Muscle of arm (tissue), 14 donors: ENCODE measurements at places on chromosomes 7 and 10.

DNA sequence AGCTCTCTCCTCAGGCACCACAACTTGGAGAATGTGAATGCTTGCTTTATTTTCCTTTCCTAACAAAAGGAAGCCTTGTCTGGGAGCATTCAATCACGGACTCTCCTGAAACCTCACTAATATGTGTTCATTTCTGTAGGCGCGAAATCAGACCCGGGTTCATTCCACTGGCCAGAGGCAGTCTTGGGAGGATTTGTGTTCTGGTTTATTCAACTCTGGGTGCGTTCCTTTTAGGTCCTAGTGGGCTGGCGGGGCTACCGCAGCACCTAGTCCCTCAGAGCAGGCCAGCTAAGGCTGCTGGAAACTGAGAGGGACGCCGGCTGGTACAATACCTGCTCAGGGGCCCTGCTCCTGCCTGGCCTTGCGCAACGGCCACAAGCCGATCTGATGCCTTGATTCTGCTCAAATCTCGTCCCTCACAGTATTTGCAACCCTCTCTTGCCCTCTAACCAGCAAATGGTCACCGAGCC is 7.5 kb downstream of the HOXA4 start:
- DNase-seq: no peak

GRCh38 chr10:33215154-33215553 is 119.3 kb downstream of the NRP1 start:
- no peak for DNase-seq

GRCh38 chr10:106424981-106425380 is 739.5 kb downstream of the SORCS1 start:
- no peak for DNase-seq

GRCh38 chr7:43394441-43395130 is 188.3 kb upstream of the STK17A start:
- no peak for DNase-seq

DNA sequence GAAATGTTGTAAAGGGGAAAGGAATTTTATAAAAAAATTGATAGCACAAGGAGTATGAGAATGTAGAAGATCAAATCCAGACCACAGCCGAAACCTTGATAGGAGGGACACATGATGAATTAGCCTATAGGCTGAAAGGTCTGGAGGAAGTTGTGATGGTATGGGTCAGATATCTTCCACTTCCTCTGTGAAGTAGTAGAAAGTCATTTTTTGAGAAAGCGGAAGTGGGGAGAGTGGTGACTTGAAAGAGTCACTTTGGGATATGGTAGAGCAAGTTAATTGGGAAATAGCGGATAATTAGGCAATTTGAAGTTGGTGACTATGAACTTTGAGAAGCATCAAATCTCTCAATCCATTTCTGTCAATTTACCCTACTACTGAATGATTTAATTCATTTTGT is 99.4 kb downstream of the GRM8 start:
- no peak for DNase-seq

- DNase-seq: no peak
These were observed 1.3 kb upstream of the GRB10 start for GRCh38 chr7:50783801-50784507.

DNA sequence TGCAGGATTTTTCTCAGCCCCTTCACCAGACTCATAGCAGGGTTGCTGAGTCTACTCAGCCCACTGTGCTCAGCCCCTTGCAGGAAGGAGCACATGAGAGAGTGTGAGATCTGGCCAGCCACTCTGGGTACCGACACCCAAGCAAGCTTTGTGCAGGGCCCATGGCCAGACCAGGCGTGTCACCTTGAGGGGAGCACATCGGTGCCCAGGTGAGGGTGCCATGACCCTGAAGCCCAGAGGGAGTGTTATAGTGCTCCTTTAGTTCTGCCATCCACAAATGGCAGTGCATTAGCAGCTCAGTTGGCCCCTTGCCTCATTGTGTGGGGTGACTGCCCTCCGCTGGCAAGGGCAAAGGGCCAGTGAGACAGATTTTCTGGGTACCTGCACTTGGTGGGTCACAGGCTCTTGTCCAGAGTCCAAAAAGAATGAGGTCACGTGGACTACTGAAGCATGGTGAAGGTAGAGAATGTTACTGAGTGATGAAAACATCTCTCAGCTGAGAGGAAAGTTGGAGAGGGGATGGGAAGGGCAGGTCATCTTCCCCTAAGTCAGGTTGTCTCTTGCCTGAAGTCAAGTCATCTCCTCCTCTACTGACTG is 181.8 kb downstream of the MACC1 start:
- DNase-seq: no peak

- no peak for DNase-seq
These were observed 33.9 kb upstream of the PROSER2 start for GRCh38 chr10:11789306-11789705.

- DNase-seq: no peak
These were observed 307.5 kb upstream of the ANKRD30A start for GRCh38 chr10:36817898-36818297.

GRCh38 chr7:102193806-102194205 is 92.9 kb upstream of the SH2B2 start:
- no peak for DNase-seq

GRCh38 chr10:97149079-97149531 is 36.7 kb downstream of the SLIT1 start:
- no peak for DNase-seq

GRCh38 chr10:129833468-129833950 is 130.6 kb downstream of the EBF3 start:
- DNase-seq: no peak

DNA sequence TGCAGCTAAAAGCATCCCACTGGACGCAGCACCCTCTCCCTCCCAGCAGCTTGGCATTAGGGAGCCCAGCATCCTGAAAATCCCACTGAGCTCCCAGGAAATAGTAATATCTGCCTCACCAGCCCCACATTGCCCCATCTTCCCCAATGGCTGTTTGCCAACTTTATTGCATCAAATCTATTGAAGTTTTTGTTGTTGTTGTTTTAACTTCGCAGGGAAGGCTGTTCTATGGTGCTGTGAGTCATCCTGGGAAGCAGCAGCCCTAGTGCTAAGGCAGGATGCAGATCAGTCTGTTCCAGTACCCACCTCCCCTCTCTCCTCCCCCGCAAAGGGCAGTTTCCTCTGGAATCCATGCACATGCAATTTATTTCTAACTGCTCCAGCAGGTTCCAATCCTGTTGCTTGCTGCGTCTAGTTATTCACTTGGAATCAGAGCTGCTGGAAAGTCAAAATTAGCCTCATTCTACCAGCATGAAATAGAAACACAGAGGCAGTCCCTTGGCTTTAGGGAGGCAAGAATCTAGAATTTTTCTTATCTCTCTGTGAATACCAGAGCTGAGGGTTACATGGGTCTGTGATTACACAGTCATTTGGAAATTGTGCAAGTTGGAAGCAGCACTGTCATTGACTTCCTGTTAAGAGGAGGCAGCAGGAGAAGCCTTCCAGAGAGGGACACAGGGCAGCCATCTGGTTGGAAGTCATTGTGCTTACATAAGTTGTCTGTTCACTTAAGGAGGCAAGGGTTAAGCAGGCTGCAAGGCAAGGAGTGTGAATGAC is 115.9 kb upstream of the CACUL1 start:
- DNase-seq: no peak

DNA sequence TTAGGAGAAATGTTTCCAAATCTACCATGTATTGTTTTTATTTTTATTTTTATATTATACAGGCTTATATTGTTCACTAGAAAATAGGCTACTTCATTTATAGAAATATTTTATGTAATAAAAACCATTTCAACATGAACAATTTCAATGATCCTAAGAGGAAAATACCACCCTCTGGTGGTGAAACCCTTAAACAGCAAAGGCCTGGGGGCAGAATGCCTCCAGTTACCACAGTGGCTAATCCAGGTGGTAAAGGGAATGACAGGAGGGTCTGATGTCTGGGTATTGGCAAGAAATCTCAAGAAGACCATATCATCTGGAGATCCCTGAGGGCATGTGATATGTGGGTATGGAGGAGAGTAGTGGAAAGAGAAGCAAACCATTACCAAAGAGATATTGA is 19.3 kb downstream of the MACC1 start:
- DNase-seq: no peak

- no peak for DNase-seq
These were observed 266.2 kb upstream of the PHF14 start for GRCh38 chr7:10707519-10707918.
